ENCODE measurements at places on chromosomes 7 and 10. TPM values are rescaled to one million over a fixed set of nuclear protein-coding genes. Genes with fewer than 3 reads are reported as not detected.

ENKUR gene
- 0.21 TPM for total RNA-seq

COL13A1 gene
- 4.6 TPM for total RNA-seq

DNA sequence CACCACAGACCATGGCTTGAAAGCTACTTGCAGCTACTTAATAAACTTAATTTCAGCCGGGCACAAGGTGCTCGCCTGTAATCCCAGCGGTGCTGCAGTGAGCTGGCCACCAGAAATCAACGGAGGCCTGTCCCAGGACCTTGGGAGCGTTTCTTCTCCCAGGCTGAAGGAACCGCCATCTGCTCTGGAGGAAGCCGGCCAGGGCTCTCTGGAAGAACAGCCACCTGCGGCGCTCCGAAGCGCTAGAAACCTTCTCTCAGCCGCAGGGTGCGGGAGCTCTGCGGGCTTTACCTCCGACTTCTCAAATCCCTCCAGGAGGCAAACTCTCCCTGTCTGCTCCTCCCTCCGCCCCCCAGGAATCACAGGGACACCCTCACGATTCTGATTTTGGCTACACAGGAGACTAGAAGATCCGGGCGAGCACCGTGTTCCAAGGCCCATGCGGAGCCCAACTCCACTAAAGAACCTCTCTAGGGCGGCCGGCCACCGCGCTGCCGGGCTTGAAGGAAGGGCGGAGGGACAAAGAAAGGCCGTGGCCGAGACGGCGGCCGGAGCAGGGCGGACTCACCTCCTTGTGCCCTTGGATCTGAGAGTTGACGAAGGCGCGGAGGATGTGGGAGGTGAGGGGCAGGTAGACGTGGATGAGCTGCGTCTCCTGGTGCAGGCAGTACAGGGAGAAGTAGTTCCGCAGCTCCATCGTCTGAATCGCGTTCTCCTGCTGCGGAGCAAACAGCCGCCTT is 14.4 kb downstream of the NUDT1 start:
- no peak for DNase-seq

- DNase-seq: peak; percentile 23
Observed at GRCh38 chr10:55091691-55092328, 290.8 kb upstream of the PCDH15 start.

GRCh38 chr10:79377557-79378382 is 30.5 kb downstream of the PPIF start:
- DNase-seq: no peak

- peak; percentile 76 for DNase-seq
Observed at GRCh38 chr10:788796-789748, 99.6 kb upstream of the DIP2C start.

- no peak for DNase-seq
Observed at GRCh38 chr7:140084972-140085371, 22.2 kb upstream of the PARP12 start.
